ENCODE measurements at places on chromosomes 3 and 15.

DNA sequence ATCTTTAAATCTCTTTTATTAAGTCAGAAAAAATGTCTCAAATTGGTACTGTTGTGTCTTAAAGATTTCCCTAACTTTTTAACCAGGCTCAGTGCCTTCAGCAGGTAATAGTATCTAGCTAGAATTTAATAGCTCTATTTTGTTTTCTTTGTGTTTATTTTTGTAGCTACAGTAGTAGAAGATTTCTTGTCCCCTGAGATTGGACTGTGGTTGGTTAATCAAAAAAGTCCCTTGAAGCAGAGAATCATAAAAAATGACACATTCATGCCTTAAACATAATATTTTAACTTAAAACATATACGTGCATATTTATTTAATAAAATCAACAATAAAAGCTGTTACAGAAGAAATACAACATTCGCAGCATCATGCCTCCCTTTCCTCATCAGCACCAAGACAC, 102.8 kb downstream of the EEFSEC start:
- DNase-seq: no peak

DNA sequence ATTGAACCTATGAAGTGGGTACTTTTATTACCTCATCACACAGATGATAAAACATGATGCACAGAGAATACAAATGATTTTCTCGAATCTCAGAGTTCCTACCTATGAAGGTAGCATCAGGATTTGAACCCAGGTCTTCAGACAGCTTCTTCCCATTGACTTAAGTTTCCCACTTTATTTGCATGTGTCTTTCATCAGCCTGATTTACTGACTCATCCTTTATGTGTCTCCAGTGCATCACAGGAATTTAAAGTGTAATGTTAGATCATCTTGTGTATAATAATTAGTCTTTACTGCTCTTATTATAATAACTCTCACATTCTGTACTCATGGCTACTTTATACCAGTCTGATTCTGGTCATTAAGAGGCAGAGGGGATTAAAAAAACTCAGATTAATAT, 449.4 kb upstream of the SUCLG2 start:
- DNase-seq: no peak

DNA sequence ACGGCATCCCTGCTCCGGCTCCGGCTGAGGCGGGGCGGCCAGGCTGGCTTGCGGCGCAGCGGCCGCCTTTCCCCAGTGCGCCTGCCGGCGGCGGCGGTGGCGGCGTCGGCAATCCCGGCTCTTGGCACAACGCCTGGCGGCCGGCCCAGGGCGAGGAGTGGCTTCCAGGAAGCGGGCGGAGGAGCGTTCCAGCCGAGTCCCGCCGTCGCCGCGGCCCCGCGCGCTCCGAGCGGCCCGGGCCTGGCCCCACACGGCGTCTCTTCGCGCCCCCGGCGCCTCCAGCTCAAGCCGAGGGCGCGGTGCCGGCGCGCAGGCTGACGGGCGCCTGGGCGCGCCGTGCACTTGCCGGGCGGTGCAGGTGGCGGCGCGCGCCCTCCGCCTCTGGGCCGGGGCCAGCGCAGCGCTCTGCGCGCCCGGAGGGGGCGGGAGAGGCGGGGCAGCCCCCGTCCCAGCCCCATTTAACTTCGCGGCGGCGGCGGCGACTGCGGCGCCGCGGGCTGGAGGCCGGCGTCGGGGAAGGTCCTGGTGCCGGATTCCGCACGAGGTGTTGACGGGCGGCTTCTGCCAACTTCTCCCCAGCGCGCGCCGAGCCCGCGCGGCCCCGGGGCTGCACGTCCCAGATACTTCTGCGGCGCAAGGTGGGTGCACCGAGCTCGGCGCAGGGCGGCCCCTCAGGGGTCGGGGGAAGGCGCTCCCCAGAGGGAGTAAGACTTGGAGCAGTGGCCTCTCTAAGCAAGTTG, at the start of gene ADAMTSL3:
TSS of gene ADAMTSL3 (plus strand) at position 485 of the 740 bp plus-strand sequence. CDS start 1,639 bp downstream, outside the sequence.
- DNase-seq: peak; percentile 7

DNA sequence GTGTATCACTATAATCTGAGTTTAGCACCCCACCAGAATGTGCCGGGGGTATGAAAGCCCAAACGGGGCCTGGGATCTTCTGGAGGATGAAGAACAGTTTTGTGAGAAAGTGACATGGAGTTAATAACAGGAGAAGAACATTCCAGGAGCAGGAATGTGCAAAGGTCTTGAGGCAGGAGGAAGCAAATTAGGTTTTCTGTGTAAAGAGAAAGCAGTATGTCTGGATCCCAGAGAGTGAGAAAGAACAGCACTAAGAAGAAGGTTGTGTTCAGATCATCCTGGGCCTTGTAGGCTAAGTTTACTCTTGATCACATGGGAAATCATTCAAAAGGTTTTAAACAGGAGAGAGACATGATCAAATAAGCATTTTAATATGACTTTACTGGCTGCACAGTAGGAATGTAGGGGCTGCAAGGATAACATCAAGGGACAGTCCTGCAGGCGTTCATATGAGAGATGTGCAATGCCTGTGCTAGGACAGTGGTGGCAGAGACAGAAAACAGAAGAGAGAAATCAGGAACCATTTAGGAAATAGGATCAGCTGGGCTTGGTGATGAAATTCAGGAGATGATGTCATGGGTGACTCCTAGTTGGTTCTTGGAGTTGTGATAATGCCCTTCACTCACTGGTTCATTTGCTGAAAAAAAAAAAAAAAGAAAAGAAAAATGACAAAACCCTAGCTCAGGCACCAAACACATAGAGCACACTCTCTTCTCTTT, 113.5 kb downstream of the TNIK start:
- DNase-seq: no peak

DNA sequence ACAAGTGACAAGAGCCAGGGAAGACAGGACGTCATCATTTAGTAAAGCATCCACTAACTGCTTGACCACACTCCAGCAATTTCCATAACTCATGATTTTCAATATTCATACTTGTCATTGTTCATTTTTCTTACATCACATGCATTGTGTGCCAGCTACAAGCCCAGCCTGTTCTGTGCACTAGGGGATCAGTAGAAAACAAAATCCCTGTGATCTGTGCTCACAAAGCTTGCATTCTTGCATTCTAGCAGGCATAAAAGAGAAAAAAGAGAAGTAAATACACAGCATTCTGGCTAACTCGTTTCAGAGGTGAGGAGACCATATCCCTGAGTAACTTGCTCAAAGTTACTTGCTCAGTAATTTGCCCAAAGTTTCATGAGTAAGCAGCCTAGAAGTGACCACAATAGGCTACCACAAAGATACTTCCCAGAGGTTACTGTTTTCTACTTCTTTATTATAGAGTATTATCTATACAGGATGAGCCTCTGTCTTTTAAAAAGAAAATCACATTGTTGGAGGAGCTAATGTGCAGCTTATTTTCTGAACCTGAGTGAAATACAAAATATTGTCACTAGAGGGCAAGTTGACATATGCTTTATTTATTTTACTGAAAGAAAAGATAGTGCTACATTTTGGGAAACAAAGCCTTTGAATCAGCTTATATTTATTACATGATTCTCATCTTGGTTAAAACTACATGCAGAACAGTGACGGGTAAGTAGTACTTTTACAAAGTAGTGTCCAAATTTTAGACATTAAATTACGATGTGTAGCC, 701.4 kb upstream of the LMCD1 start:
- no peak for DNase-seq

GRCh38 chr15:87781959-87782625, 474.4 kb downstream of the NTRK3 start:
- no peak for DNase-seq

GRCh38 chr3:10434144-10434937, 71.0 kb downstream of the ATP2B2 start:
- no peak for DNase-seq

DNA sequence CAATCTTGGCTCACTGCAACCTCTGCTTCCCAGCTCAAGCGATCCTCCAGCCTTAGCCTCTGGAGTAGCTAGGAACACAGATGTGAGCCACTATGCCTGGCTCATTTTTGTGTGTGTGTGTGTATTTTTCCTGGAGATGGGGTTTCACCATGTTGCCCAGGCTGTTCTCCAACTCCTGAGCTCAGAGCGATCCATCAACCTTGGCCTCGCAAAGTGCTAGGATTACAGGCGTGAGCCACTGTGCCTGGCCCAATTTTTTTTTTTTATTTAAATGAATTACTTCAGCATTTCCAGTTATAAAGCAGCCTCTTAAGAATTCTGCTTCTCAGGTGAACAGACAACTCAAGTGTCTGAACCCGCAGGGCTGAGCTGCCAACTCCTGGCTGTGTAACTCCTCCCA, 20.1 kb upstream of the ST3GAL6 start:
- DNase-seq: no peak

- DNase-seq: no peak
Measured at GRCh38 chr3:143849854-143850549, 1.7 kb upstream of the SLC9A9 start.
